Hypothalamus (tissue), 51 donors: ENCODE measurements at places on chromosomes 1 and 21.

- DNase-seq: no peak
Measured at GRCh38 chr1:212401042-212401441, 13.6 kb downstream of the PACC1 start.

GRCh38 chr1:205477121-205477758 lies 21.4 kb upstream of the BLACAT1 start:
- no peak for DNase-seq

- DNase-seq: no peak
Measured at GRCh38 chr21:36643374-36644250, 55.3 kb upstream of the SIM2 start.

DNA sequence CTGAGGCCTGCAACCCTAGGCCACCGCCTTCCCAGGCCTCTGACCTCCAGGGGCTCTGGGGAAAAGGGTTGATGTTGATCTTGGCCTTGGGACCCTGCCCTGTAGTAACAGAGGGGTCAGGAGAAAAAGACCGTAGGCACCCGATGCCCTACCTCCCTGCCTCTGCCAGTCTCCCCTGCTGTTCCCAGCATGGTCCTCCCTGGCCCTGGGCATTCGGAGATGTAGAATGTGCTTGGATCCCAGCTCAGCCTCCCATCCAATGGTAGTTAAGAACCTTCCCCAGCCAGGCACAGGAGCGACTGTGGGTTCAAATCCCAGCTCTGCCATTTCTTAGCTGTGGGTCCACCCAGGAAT lies 72.0 kb upstream of the TARDBP start:
- no peak for DNase-seq

GRCh38 chr1:4018466-4019146 lies 118.5 kb upstream of the C1orf174 start:
- no peak for DNase-seq

- no peak for DNase-seq
Measured at GRCh38 chr1:166925810-166926478, 49.4 kb downstream of the ILDR2 start.

GRCh38 chr1:218459878-218460711 lies 115.0 kb downstream of the TGFB2 start:
- peak; percentile 43 for DNase-seq

DNA sequence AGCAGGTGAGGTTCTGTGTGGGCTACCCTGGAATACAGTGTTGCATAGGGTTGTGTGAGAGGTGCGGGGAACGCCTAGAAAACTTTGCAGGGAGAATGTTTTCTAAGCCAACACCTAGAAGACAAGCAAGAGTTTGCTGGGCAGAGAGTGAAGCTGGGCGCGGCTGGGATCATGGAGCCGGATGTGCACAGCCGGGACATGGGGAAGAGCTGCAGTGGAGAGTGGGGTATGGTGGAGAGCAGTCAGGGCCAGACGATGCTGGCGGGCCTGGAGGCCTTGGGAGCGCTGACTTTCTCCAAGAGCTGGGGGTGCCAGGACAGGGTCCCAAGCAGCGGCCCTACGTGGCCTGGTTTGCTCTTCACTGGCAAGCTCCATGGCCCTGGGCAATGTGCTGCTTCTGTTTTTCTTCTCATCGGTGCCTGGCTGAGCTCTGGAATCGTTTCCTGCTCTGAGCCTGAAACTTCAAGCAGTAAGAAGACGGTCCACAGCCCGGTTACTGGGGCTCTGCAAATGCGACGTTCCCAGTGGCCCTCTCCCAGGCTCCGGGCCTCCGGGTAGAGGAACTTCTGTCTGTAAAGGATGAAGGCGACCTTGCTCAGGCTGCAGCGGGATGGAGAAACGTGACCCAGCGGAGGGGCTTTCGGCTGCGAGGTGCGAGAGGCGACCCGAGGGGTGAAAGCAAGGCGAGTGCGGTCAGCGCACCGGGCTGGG lies 51.9 kb upstream of the CD34 start:
- DNase-seq: peak; percentile 65

GRCh38 chr1:212450331-212450881 lies 17.7 kb downstream of the NENF start:
- no peak for DNase-seq

- DNase-seq: no peak
Measured at GRCh38 chr1:75426688-75427087, 184.2 kb downstream of the SLC44A5 start.

- no peak for DNase-seq
Measured at GRCh38 chr1:36172983-36173382, 17.0 kb downstream of the MAP7D1 start.

DNA sequence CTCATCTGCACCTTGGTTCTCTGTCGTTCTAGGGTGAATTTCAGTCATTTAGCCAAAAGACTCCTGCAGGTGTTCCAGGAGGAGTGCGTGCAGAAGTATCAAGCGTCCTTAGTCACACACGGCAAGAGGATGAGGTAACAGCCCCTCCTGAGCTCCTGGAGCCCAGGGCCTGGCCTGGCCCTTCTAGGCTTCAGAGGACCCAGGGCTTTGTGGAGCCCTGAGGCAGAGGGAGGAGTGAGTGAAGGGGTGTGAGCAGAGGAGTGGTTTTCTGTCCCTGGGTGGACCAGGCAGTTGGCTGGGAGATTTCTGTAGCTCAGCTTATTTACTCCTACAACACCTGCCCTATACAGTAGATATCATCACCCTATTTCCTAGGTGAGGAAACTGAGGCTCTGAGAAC lies 15.7 kb upstream of the RASSF5 start:
- no peak for DNase-seq

DNA sequence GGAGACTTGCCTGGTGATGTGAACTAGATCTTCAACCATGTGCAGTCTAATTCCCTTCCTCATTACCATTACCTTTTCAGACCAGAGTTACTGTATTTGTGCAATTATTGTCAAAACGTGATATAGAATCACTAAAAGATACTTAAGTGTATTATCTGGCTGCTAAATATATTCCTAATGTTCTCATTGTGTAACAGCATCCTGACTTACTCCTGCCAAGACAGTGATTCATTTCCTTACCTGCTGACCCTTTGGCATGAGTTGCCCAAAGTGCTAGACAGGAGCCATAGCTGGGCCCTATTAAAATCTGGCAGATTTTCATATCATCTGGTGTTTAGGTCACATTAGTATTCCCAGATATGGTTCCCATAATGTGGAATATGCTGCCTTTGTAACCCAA lies 598.3 kb upstream of the CAMK1G start:
- no peak for DNase-seq

- no peak for DNase-seq
Measured at GRCh38 chr1:165575468-165576099, 31.8 kb downstream of the LRRC52 start.

DNA sequence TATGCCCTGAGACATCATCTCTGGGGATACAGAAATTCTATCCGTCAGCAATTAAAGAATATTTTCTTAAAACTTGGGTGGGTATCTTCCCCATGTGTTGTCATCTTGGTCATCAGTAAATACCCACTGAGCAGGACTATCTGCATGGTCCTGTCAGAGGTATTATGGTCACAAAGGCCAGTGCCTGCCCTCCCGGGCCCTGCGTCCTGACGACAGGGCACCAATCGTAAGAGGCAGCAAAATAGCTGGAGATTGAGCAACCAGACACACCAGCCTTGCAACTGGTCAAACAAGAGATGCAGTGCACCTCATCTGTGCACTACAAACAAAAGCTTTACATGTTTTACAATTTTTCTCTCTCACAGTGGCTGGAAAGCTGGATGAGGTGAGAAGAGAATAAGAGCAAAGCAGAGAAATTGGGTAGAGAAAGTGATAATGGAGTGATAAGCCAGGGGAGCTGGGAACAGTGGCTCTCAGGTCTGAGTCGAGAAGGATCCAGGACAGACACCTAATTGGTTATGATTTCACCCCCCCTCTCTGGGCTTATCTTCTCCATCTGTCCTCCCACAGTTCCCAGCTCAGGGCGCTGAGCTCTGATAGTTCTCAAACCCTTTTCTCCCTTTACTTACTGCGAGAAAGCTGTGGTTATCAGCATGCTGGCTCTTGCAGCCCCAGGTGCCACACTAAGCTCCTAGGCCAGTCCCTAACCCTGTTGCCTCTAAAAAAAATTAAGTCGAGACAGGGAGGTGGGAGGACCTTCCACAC lies 8.8 kb upstream of the SRP9 start:
- DNase-seq: no peak

GRCh38 chr21:33544451-33545195 lies 1.8 kb downstream of the SON start:
- DNase-seq: no peak

GRCh38 chr1:92711473-92712165 lies 73.3 kb downstream of the EVI5 start:
- no peak for DNase-seq

- no peak for DNase-seq
Measured at GRCh38 chr1:246680190-246680589, 44.0 kb upstream of the SCCPDH start.

DNA sequence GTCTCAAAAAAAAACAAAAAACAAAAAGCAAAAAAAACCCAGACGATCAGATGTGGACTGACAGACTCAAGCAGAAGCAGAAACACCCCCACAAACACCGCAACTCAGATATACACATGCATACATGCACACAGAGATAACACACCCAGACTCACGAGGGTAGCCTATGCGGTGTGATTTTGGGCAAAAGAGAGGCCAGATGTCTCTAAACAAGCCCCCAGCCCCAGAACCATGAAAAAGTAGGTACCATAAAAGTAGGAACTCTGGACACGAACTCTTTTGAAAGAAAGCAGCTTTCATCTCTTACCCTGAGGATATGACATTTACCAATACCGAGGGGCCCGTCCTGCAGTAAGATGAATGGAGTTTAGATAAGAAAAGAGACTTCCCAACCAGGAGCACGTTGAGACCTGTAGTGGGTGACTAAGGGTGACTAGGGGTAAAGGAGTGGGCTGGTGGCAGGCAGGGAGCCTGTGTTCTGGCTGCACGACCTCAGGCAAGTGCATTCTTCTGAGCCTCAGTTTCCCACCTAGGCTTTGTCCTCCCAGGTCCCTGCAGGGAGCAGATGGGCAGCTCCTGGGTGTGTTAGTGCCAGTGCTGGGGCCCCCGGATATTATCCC lies 1.5 kb upstream of the TINAGL1 start:
- DNase-seq: no peak

GRCh38 chr1:204494281-204495077 lies at the start of gene PIK3C2B:
TSS of gene PIK3C2B (minus strand) at chr1:204494805. CDS start at chr1:204469802, 25,003 bp downstream.
- DNase-seq: peak; percentile 83

- DNase-seq: no peak
Measured at GRCh38 chr1:227325156-227325555, 6.9 kb upstream of the CDC42BPA start.

GRCh38 chr1:29682919-29683295 lies 446.6 kb downstream of the PTPRU start:
- no peak for DNase-seq

DNA sequence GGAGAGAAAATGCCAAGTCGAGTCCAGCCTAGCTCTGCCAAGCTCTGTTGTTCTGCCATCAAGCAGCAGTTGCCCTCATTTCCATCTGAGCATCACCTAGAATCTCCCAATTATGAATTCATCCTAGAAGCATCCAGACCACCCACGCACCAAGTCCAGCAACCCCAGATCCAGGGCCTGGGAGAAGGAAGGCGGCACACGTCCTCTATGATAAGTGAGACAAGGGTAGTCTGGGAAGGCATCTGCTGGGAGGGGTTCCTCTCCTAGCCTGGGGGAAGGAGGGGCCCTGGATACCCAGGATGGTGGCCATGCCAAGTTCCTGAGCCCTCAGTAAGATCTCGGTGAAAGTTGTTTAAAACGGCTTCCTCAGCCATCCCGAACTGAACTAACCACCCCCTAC lies 70.7 kb downstream of the VWA5B1 start:
- DNase-seq: no peak

- no peak for DNase-seq
Measured at GRCh38 chr21:33395891-33396331, 7.3 kb upstream of the IFNGR2 start.

DNA sequence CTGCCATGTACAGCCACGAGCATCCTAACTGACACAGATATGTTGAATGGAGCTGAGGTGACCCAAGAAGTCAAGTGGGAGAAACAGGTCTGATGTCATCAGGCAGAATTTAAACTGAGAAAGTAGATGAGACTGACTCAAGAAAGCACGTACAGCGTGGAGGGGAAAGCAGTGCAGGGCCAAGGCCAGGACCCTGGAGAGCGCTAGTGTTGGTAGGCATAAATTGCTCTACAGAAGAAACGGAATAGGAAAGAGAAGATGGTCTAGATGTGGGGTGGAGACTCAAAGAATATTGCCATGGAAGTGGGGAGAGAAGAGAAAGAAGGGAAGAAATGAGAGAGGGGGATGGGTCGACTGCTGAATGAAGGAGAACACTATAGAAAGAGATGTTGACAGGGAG lies 45.3 kb upstream of the GJB5 start:
- DNase-seq: no peak

DNA sequence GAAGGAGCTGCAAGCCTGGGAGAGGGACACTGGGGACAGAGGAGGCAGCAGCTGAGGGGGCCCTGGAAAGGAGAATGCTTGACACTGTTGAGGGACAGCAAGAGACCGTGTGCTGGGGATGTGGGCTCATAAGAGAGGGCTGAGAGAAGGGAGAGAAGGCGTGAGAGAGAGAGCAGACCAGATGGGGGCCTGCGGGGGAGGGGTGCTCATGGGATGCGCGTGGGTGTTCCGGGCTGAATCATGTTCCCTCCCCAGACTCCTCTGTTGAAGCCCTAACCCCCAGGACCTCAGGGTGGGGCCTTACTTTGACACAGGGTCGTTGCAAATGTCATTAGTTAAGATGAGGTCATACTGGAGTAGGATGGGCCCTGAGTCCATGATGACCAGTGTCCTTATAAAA lies 40.8 kb downstream of the NTPCR start:
- DNase-seq: no peak

GRCh38 chr1:77513839-77514763 lies 168.4 kb downstream of the ZZZ3 start:
- DNase-seq: peak; percentile 28

DNA sequence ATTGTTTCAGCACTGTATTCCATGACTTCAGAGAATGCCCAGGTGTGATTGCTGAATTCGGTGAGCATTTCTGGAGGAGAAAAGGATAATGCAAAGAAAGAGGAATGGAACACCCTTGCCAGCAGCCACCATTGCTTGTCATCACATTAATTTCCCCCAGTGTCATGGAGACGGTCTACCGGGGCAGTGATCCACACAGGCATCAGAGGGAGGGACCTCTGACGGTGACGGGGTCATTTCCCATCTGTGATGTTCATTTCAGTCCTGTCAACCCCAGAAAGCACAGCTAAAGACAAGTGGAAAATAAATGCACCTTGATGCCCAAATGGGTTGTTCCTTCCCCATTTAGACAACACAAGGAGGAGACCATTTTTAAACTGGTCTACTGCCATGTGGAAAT lies 376.4 kb downstream of the PCP4 start:
- no peak for DNase-seq

- no peak for DNase-seq
Measured at GRCh38 chr1:191432817-191433216, 725.4 kb upstream of the RGS18 start.

DNA sequence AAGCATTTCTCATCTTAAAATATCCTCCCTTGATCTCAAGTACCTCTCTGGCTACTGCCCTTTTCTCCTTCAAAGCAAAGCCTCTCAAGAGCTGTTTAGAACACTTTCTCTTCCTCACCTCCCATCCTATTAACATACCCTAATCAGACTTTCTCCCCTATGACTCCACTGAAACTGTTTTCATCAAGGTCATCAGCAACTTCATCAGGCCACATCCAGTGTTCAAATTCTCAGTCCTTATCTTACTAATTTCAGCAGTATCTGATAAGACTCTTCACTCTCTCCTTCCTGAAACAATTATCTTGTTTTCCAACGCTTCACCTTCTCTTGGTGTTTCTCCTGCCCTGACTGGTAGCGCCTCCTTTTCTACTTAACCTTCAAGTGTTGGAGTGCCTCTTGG lies 1.5 kb upstream of the RAP1A start:
- DNase-seq: no peak
